Stimulated activated CD4-positive, alpha-beta T cell treated with anti-CD3 and anti-CD28 coated beads, Interleukin-2, amount 100 ng/mL, for 4 hours (primary cell): ENCODE measurements at places on chromosomes 4 and X.

- DNase-seq = no peak
Measured at GRCh38 chr4:137083571-137084135, 448.6 kb downstream of the PCDH18 start.

GRCh38 chrX:71621603-71622002 is 3.3 kb upstream of the CXCR3 start:
- no peak for DNase-seq

- no peak for DNase-seq
Measured at GRCh38 chr4:144970597-144970996, 127.4 kb downstream of the ANAPC10 start.

DNA sequence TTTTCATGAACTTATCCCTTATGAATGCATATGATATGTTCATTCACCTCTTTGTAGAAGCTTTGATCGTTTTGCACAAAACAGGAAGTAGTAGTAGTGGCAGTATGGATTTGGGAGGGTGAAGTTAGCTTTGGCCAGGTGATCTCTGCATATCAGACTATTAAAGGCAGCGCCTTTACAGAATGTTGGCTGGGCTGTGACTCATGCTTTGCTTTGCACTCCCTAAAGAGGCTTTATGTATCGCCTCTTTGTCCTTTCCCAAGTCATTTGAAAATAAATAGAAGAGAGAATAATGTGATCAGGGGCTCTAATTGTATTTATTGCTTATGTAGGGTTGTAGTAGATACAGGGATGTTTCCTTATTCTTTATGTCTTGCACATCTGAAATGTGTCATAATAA is 50.4 kb downstream of the SHROOM3 start:
- no peak for DNase-seq
